ENCODE measurements at places on chromosomes 2 and 18.

DNA sequence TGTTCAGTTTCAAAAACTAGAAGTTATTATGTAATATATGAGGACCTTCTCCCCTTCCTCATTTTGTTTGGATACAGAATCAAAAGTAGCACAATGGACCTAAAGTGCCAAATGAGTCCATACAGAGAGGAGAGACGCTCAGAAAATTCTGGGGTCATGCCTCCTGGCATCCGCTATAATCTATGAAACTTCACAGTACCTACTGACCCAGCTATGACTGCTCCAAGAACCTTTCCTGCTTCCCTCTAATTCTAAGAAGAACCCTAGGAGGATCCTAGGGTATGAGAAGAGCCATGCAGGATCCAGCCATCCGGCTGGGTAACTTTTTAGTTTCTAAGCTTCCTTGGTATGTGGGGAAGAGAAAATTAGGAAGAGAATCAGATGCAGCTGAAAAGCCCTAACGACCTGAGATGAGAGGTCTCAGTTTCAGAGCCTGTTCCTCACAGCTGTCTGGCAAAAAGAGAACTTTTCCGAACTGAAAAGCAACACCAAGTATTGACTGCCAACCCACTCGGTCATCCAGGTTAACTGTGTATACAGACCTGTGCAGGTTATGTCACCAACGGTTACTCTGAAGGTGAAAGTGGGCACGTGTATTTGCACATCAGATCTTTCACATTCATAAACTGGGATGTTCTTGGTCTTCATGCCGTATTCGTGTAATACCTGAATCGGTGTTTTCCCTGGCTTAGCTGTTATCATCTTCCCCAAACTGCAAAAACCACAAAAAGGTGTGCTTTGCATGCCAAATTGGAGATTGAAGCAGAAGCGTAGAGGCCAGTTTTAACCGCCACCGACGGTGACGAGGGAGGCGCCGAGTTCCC lies 1.1 kb downstream of the PRKRA start:
- DNase-seq: peak; percentile 34

DNA sequence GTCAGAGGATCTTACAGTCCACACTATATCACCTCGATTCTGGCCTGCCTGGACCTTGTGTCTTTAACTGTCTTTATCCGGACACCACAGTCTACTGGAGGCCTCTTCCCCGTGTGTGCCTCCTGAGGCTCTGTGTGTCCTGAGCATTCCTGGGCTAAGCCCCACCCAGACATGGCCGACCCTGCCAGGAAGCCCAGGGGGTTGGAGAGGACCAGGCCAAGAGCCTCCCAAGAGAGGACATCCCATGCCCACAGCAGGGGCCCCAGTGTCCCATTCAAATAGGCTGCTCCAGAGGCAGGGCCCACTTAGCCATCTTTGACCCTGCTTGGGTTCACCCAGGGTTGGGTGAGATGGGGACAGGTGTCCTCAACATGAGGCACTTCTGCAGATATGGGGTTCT lies 84.7 kb upstream of the OTOS start:
- no peak for DNase-seq

DNA sequence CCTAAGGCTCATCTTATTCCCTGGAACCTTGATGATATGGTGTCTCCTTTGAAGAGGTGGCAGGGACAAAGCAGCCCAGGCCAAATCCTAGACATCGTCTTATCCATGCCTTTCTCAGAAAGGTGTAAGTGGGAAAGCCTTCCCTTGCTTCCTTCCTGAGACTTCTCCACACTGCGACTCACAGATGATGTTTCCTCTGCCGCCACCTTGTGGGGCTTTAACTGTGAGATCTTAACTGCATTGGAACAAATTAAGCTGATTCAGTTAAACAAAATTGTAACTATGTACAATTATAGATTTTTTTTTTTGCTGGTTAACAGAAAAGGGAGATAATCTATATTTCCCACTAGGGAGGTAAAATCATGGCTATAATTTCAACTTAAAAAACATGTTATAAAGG lies 10.0 kb upstream of the GCA start:
- peak; percentile 8 for DNase-seq

GRCh38 chr2:224973112-224974016 lies 68.9 kb downstream of the DOCK10 start:
- DNase-seq: peak; percentile 4

GRCh38 chr2:138846216-138846821 lies 66.1 kb upstream of the NXPH2 start:
- DNase-seq: peak; percentile 37

- DNase-seq: no peak
Observed at GRCh38 chr2:191687867-191688266, 9.9 kb downstream of the NABP1 start.

DNA sequence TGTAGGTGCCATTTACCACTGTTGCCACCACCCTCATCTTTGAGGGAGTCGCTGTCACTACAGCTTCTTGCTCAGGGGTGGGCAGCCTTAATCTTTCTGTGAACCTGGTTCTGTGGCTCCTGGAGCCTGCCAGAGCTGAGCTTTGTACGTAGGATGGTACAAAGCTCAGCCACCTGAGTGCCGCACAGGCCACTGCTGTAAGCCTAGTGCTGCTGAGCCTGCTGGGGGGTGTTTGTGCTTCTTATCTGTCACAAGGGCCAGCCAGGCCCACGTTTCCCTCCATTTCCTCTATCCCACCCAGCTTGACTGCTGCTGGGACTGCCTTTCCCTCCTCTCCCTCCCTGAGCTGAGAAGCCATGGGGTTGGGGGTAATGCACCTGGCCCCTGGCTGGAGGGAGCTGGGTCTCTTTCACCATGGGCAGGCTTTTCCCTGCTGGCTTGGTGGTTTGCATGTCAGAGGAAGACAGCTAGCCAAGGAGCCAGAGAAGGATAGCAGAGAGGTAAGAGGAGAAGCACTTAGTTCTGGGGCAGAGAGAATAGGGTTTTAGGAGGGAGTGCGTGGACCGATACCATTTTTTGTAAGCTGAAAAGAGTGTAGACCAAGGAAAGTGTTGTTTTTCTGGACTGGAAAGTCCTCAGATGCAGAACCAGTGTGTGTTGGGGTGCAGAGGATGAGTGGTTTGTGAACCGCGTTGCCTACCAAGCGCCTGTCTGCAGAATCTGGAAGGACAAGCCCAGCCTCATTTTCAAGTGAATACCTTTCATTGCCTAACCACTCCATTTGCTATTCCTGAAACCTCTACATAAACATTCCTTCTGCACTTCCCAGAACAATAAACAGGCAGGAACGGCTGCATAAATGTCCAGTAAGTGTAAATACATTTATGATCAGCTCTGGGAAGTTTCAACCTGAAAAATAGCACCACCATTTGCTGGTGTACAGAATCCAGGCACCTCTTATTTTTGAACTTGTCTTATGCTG lies 45.1 kb upstream of the FHL2 start:
- DNase-seq: no peak

DNA sequence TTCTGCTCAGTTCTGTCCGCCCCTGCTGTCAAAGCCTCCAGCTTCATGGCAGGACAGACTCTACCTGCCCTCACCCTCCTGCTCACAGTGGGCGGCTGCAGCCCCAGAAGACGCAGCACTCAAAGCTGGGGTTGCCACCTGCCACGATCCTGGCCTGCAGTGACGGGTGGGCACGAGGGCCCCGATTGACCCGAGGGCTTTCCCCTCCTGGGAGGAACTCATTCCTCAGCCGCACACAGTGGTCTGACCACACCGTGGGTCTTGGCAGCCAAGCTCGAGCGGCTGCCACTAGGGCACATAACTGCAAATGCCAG lies 47.1 kb downstream of the HS6ST1 start:
- DNase-seq: no peak

GRCh38 chr2:211241891-211242290 lies 685.5 kb downstream of the CPS1 start:
- DNase-seq: no peak

DNA sequence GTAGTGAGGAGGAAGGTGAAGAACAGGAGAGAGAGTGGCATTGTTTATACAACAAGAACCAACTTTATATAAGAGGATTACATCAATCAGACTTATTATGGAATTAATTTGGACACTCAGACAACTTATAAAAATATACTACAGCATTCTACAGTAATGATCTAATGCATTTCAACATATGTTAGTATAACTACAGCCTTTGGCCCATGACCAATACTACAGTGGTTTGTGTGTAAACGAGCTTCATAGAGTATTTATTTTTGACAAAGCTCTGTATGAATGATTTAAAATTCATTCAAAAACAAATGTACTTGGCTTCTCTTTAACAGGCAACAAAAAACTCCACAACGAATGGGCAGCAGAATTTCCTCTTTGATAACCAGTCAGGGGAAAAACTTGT lies 72.8 kb downstream of the ZNF521 start:
- no peak for DNase-seq

GRCh38 chr2:118265873-118266455 lies 177.7 kb downstream of the INSIG2 start:
- no peak for DNase-seq

Data from MV-4-11 (cell line).